Activated T-cell treated with anti-CD3 and anti-CD28 coated beads, Interleukin-2, amount 50 U/mL, for 72 hours (primary cell): ENCODE measurements at places on chromosomes 3 and 15.

DNA sequence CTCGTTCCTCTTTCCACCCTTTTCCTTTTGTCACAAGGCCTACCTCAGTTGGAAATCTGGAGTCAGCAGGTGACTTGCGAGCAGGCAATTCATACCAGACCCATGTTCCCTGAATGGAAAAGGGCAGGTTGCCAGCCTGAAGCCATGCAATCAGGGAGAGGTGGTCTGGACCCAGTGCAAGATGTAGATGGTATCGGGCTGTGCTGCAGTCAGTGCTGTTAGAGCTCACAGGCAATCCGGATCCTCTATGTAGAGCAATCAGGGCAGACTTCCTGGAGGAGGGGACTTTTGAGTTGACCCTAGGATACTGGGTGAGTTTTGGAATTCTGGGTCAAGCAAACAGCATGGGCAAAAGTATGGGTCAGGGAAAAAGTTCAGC is 18.9 kb downstream of the LOXL1 start:
- DNase-seq = no peak

DNA sequence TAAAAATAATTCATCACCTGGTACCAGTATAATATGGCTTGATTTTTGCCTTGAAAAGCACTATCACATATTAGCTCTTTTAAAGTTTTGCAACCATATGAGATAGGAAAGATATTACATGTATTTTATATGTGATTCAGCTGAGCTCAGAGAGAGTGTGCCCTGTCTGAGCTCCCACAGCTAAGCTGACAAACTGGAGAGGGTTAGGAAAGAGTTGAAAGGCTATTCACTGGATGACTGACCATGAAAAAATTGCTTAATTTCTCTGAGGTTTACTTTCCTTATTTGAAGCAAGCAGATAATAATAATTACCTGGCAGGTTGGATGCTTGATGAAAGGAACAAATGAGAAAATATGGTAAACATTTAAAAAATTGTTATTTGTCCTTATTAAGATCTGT is 97.4 kb upstream of the CCDC80 start:
- no peak for DNase-seq

GRCh38 chr15:59206623-59207183 is at the start of gene LDHAL6B:
TSS of gene LDHAL6B (plus strand) at chr15:59206843. CDS start at chr15:59206941, 98 bp downstream.
- DNase-seq = no peak

GRCh38 chr15:96736384-96736783 is 405.9 kb downstream of the NR2F2 start:
- no peak for DNase-seq

DNA sequence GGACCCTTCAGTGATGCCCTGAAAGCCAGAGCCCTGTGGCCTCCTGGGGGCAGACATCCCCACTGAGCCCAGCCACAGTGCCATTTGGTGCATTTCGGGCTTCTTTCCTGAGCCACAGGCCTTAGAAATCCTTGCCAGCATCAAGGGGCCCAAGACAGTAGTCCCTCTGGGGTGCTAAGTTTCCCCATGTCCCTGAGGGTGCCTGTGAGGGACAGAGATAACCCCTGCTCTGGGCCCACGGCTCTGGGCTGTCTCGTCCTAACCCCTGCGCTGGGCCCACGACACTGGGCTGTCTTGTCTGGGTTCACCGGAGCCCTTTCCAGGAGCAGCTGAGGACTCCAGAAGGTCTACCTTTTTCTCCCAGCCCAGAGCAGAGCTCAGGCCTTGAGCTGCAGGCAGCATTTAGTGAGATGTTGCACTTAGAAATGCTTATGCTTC is 45.1 kb upstream of the FGD5 start:
- DNase-seq = no peak

- DNase-seq = no peak
Observed at GRCh38 chr3:106125321-106125720, 256.5 kb upstream of the CBLB start.

- DNase-seq = no peak
Observed at GRCh38 chr3:160129459-160130061, 95.7 kb upstream of the C3orf80 start.

DNA sequence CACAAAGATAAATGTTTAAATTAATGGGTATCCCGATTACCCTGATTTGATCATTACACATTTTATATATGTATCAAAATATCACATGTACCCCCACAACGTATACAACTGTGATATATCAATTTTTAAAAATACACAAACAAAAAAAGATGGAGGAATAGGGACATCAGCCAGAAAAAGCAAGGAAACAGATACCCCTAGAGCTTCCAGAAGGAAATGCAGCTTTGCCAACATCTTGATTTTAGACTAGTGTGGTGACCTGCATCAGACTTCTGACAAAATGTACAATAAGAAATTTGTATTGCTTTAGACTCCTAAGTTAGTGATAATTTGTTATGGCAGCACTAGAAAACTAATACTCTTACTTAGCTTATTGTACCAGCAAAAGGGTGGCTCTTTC is 483.8 kb downstream of the TUSC7 start:
- no peak for DNase-seq

- DNase-seq = no peak
Observed at GRCh38 chr3:142604940-142605339, 8.7 kb downstream of the PLS1 start.

DNA sequence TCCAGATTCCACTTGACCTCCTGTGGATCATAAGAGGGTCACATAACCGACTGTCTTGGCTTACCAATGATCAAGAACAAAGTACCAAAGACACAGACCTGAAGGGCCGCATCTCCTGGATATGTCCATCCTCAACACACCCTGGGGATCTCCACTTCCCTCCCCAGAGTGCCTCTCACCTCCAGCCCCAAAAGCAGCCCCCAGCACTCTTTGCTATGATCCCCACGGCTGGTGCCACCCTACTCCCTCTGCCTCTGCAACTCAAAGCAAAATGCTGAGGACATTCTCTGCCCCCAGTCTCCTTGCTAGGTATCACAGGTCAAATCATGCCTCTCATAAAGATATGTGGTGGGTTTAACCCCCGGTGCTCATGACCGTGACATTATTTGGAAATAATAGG is 32.7 kb downstream of the SLCO2A1 start:
- DNase-seq = no peak

DNA sequence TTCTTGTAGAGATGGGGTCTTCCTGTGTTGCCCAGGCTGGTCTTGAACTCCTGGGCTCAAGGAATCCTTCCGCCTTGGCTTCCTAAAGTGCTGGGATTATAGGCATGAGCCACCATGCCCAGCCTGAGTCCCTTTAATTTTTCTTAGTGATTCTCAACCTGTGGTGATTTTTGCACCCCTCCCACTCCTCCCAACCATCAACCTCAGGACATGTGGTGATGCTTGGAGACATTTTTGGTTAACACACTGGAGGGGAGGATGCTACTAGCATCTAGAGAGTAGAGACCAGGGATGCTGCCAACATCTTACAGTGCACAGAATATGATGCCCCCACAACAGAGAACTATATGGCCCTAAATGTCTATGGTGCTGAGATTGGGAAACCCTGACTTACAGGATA is 83.0 kb upstream of the LMOD3 start:
- DNase-seq = no peak

DNA sequence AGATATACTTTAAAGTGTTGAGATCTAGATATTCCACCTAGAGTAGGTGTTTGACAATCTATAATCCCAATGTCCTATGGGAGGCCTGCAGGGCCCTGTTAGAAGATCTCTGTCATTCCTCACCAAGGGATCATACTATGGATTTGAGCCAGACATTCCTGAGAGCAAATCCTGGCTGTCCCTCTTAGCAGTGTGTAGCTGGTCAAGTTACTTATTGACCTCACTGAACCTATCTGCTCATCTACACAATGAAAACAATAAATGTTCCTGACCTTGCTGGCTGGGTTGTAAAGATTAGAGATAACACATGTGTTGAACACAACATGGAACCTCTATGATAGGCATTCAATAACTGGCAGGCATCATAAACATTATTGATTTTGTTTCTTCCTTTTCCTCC is 265.6 kb upstream of the ATP11B start:
- no peak for DNase-seq

GRCh38 chr3:23663661-23664186 is 142.0 kb upstream of the UBE2E1 start:
- DNase-seq = no peak

GRCh38 chr15:75659928-75660645 is 12.4 kb downstream of the SNX33 start:
- DNase-seq = no peak

- DNase-seq = no peak
Observed at GRCh38 chr3:197858133-197858532, 67.1 kb downstream of the LRCH3 start.

DNA sequence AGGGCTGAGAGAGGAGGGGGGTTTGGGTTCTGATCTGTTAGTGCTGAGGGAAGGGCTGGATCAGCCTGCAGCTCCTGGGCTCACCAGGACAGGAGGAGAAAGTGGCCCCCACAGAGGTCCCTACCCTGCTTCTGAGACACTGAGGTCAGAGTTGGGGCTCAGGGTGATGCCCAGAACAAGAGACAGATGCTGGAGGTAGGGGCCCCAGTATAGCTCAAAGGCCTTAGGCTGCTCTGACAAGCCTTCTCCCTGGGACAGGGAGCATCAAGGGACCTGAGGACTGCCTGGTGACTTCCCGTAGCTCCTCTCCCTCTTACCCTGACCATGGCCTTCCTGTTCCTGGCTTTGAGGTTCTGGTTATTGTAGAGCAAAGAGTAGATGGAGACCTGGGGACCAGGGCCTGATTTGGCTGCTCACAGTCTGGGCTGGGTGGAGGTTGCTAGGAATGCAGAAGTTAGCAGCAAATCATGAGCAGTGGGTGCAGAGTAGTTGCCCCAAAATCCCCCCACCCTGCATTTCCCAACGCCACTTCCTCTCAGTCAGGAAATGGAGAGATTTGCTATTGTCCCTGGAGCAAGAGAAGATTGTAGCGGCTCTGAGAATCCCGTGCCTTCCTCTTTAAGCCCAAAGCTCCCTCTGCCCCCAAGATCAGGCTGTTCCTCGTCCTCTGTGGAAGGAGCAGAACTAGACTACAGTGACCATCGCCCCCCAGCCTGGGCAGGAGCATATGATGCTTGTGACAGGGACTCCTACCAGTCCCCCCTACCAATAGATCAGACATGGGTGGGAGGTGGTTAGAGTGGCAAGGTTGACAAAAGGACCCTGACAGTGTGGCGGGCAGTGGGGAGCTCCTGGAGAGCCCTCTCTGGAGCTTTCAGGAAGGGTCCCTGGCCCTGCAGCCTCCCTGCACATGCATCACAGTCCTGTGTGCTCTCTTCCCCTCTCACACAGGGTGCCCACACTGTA is 47.4 kb upstream of the SEC22A start:
- no peak for DNase-seq

GRCh38 chr15:66822114-66822513 is 120.1 kb downstream of the SMAD6 start:
- no peak for DNase-seq

- no peak for DNase-seq
Observed at GRCh38 chr3:115246461-115247020, 99.5 kb upstream of the ZBTB20 start.

DNA sequence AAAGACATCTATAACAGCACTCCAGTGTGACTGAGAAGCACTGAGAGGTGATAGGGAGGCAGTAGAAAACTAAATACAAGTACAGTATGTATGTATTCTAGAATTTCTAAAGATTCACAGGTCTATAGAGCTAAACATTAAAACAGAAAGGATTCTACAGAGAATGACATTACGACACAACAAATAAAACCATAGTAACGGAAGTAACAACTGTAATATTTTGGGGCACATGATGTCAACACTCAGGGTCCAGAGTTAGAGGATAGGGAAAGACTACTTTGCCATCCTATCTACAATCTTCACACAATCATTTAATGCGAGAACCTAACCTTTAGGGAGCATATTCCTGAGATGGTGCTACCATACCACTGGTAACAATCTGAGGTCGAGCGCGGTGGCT is 13.6 kb downstream of the UBXN7 start:
- no peak for DNase-seq

DNA sequence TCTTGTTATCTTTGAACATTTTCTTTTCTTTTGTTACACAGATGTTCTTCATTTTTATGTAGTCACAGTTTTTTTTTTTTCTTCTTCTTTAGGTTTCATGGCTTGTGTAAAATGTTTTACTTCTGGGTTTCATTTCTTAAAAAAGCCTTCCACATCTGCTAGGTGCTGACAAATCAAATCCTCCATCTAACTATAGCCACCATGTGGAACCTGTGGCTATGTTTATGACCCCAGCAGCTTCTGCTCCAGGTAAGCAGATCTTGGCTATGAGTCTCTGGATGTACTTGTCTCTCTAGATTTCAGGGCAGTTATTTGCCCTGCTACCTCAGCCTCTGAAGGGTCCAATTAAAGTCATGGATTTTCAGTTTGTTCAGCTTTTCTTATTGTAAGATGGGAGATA is 44.5 kb downstream of the OXSM start:
- no peak for DNase-seq

GRCh38 chr15:80587816-80588456 is 107.2 kb upstream of the ABHD17C start:
- DNase-seq = no peak

GRCh38 chr3:123586131-123586530 is 1.3 kb upstream of the HACD2 start:
- DNase-seq = peak; percentile 45
